ENCODE measurements at places on chromosomes 6 and 20. TPM values are rescaled to one million over a fixed set of nuclear protein-coding genes. Genes with fewer than 3 reads are reported as not detected.
A peak's percentile ranks its signal among the peaks of the same experiment; 100 is the strongest.

DNA sequence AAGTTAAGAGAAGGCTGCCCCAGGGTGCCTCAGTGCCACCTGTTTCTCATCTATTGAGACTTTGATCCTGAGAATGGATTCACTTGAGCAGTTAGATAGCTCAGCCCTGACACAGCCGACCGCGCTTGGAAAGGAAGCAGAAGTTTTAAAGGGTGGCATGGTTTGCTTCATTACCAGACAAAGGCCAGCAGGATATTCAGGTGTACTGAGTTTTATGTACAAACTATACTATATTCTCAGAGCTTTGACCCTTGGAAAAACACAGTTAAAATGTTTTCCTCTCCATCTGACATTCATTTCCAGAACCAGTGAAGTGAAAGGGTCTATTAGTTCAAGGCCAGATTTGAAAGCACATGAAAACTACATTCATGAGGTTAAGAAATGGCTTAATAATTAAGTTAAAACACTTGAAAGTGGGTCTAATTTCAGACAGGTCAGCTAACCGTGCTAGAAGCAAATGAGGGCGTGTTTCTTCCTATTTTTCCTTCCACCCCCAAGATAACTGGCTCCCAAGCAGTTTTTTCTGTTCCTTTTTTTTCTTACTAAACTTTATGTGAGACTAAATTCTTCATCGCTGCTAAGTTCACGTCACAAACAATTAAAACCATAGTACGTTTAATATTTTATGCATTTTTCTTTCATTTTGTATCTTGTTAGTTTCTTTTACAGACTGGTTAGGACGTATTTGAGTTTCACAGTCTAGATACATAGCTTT is 385.3 kb upstream of the SOX4 start:
- H3K27me3 ChIP-seq, result no peaks in the 10 kb centered on the region
- H3K4me3 ChIP-seq, result no peak overlapping the region
- H3K27ac ChIP-seq, result no peak overlapping the region

GRCh38 chr6:12886961-12887775 is 170.6 kb downstream of the PHACTR1 start:
- no peaks in the 10 kb centered on the region for H3K4me1 ChIP-seq
- H3K27me3 ChIP-seq, result no peaks in the 10 kb centered on the region
- H3K36me3 ChIP-seq, result no peaks in the 10 kb centered on the region
- no peak overlapping the region for H3K4me3 ChIP-seq
- no peak overlapping the region for H3K27ac ChIP-seq
- no peak for DNase-seq

- no peak for DNase-seq
- no peaks in the 10 kb centered on the region for H3K4me1 ChIP-seq
- peak overlapping the region; percentile 99 for H3K4me3 ChIP-seq
- H3K36me3 ChIP-seq, result no peaks in the 10 kb centered on the region
Observed at GRCh38 chr20:3470208-3470626, 601 bp upstream of the ATRN start.

- H3K4me1 ChIP-seq, result no peaks in the 10 kb centered on the region
- H3K27ac ChIP-seq, result no peak overlapping the region
- H3K4me3 ChIP-seq, result no peak overlapping the region
- DNase-seq, result no peak
- H3K27me3 ChIP-seq, result no peaks in the 10 kb centered on the region
- no peaks in the 10 kb centered on the region for H3K36me3 ChIP-seq
Observed at GRCh38 chr6:11076540-11076939, 17.1 kb upstream of the SMIM13 start.

- H3K27me3 ChIP-seq, result no peaks in the 10 kb centered on the region
- H3K27ac ChIP-seq, result no peak overlapping the region
- no peaks in the 10 kb centered on the region for H3K36me3 ChIP-seq
- DNase-seq, result no peak
- H3K4me3 ChIP-seq, result no peak overlapping the region
- H3K4me1 ChIP-seq, result no peaks in the 10 kb centered on the region
Observed at GRCh38 chr20:8043687-8044282, 24.2 kb upstream of the TMX4 start.

- no peak for DNase-seq
- H3K27me3 ChIP-seq, result no peaks in the 10 kb centered on the region
- no peaks in the 10 kb centered on the region for H3K4me1 ChIP-seq
- no peak overlapping the region for H3K27ac ChIP-seq
- H3K4me3 ChIP-seq, result no peak overlapping the region
Observed at GRCh38 chr6:45200510-45200909, 127.6 kb upstream of the RUNX2 start.

- H3K36me3 ChIP-seq, result no peaks in the 10 kb centered on the region
- no peaks in the 10 kb centered on the region for H3K27me3 ChIP-seq
- no peak overlapping the region for H3K27ac ChIP-seq
Observed at GRCh38 chr6:35402136-35402855, 49.8 kb upstream of the FANCE start.

GRCh38 chr6:44489910-44490604 is 102.6 kb downstream of the CDC5L start:
- no peak overlapping the region for H3K4me3 ChIP-seq
- H3K4me1 ChIP-seq, result no peaks in the 10 kb centered on the region
- peak overlapping the region; percentile 40 for H3K27ac ChIP-seq
- no peaks in the 10 kb centered on the region for H3K27me3 ChIP-seq
- H3K36me3 ChIP-seq, result no peaks in the 10 kb centered on the region

- H3K27ac ChIP-seq, result no peak overlapping the region
- H3K27me3 ChIP-seq, result no peaks in the 10 kb centered on the region
- H3K36me3 ChIP-seq, result peaks cover 90% of the 10 kb centered on the region
- DNase-seq, result peak; percentile 80
- H3K4me1 ChIP-seq, result peaks cover 7% of the 10 kb centered on the region
Observed at GRCh38 chr20:35008411-35009342, 53.0 kb downstream of the MYH7B start.

DNA sequence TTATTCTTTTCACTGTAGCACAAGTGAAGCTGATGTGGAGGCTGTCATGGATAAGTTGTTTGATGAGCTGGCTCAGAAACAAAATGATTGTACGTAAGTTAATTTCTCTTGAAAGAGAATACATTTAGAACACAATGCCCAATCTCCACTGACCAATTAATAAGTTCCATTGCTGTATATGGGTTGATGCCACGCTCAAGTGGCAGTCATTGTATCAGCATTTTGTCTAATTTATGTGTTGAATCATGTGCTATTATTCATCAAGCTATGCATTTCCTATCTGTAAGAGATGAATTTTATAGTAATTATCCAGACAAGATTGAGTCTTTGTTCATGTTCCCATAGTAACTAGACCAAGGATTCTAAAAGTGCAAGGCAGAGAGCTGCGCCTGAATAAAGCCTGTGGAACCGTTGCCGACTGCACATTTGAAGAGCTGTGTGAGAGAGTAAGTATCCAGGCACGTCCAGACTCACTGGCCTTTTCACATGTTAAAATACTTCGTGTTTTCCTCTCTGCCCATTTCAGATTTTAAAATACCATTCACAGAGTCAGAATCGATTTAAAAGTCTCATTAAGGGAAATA is 83.8 kb upstream of the FOXO3 start:
- no peak for DNase-seq
- H3K27ac ChIP-seq, result no peak overlapping the region
- no peaks in the 10 kb centered on the region for H3K4me1 ChIP-seq
- no peaks in the 10 kb centered on the region for H3K27me3 ChIP-seq

GRCh38 chr6:73388433-73388799 is 6.2 kb upstream of the DDX43 start:
- H3K27me3 ChIP-seq, result no peaks in the 10 kb centered on the region
- peak overlapping the region; percentile 31 for H3K4me3 ChIP-seq
- no peak for DNase-seq

- H3K27ac ChIP-seq, result no peak overlapping the region
- no peak overlapping the region for H3K4me3 ChIP-seq
- DNase-seq, result no peak
- no peaks in the 10 kb centered on the region for H3K27me3 ChIP-seq
- H3K36me3 ChIP-seq, result no peaks in the 10 kb centered on the region
Observed at GRCh38 chr6:49668083-49668511, 31.5 kb upstream of the RHAG start.

DNA sequence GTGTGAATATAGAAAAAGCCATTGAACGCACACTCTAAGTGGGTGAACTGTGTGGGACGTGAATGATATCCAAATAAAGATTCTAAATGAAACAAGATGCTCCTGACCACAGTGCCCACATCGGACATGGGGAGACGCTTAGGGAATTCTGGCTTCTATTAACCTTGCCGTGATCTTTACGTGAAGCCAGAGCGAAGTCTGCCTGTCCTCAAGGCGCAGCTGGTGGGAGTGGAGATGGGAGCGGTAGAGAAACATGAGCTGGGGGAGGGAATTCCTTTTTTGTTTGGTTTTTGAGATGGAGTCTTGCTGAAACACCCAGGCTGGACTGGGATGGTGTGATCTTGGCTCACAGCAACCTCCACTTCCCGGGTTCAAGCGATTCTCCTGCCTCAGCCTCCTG is 46.0 kb downstream of the VSTM2L start:
- H3K27me3 ChIP-seq, result no peaks in the 10 kb centered on the region
- no peaks in the 10 kb centered on the region for H3K36me3 ChIP-seq
- peak; percentile 30 for DNase-seq
- H3K4me3 ChIP-seq, result no peak overlapping the region

DNA sequence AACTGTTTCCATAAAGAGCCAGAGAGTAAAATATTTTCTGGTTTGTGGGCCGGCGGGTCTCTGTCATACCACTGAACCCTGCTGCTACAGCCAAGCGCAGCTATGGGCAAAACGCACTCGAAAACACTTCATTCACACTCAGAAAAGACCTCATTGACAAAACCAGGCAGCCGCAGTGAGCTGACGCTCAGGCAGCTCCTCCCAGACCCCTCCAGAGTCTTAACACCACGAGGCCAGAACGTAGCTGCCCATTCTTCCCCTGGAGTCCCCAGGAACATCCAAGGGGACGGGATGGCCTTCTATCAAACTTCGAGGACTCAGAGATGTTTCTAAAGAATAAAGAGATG is 35.6 kb upstream of the ZBP1 start:
- H3K27me3 ChIP-seq, result no peaks in the 10 kb centered on the region
- no peak overlapping the region for H3K4me3 ChIP-seq
- DNase-seq, result no peak
- peaks cover 47% of the 10 kb centered on the region for H3K36me3 ChIP-seq
- H3K4me1 ChIP-seq, result no peaks in the 10 kb centered on the region

- no peak for DNase-seq
- H3K27me3 ChIP-seq, result no peaks in the 10 kb centered on the region
- H3K4me3 ChIP-seq, result peak overlapping the region; percentile 71
- peak overlapping the region; percentile 83 for H3K27ac ChIP-seq
- H3K36me3 ChIP-seq, result peaks cover 25% of the 10 kb centered on the region
Observed at GRCh38 chr6:170583756-170584180, 669 bp downstream of the PDCD2 start.

GRCh38 chr6:120965814-120966213 is 368.5 kb downstream of the TBC1D32 start:
- H3K4me1 ChIP-seq, result no peaks in the 10 kb centered on the region
- no peaks in the 10 kb centered on the region for H3K27me3 ChIP-seq
- no peak overlapping the region for H3K4me3 ChIP-seq
- no peak for DNase-seq
- H3K27ac ChIP-seq, result no peak overlapping the region

GRCh38 chr20:50004229-50004628 is 21.4 kb downstream of the SNAI1 start:
- no peaks in the 10 kb centered on the region for H3K36me3 ChIP-seq
- no peak overlapping the region for H3K27ac ChIP-seq
- no peaks in the 10 kb centered on the region for H3K27me3 ChIP-seq

- H3K4me1 ChIP-seq, result no peaks in the 10 kb centered on the region
- no peak for DNase-seq
- no peak overlapping the region for H3K4me3 ChIP-seq
- H3K27me3 ChIP-seq, result no peaks in the 10 kb centered on the region
- H3K36me3 ChIP-seq, result peaks cover 3% of the 10 kb centered on the region
Observed at GRCh38 chr20:21141825-21142224, 15.9 kb downstream of the KIZ start.

GRCh38 chr20:63626424-63627128 is at the start of gene GMEB2:
Gene GMEB2, minus strand, starts transcription at chr20:63627101. Its CDS starts 7,704 bp downstream, at chr20:63619397.
- peak within 1 kb of the TSS; percentile 98 for H3K27ac ChIP-seq
- no peaks in the 10 kb centered on the region for H3K36me3 ChIP-seq
- no peaks in the 10 kb centered on the region for H3K27me3 ChIP-seq
- no peaks in the 10 kb centered on the region for H3K4me1 ChIP-seq

GRCh38 chr6:44976677-44977641 is 351.2 kb upstream of the RUNX2 start:
- no peak overlapping the region for H3K27ac ChIP-seq
- H3K27me3 ChIP-seq, result no peaks in the 10 kb centered on the region
- H3K4me3 ChIP-seq, result no peak overlapping the region
- no peaks in the 10 kb centered on the region for H3K36me3 ChIP-seq
- DNase-seq, result no peak

- H3K4me3 ChIP-seq, result no peak overlapping the region
- peaks cover 69% of the 10 kb centered on the region for H3K4me1 ChIP-seq
- no peaks in the 10 kb centered on the region for H3K27me3 ChIP-seq
- H3K36me3 ChIP-seq, result no peaks in the 10 kb centered on the region
Observed at GRCh38 chr20:38167851-38168760, 3.0 kb upstream of the TGM2 start.

- no peak overlapping the region for H3K27ac ChIP-seq
- H3K4me1 ChIP-seq, result no peaks in the 10 kb centered on the region
- H3K36me3 ChIP-seq, result peaks cover 63% of the 10 kb centered on the region
Observed at GRCh38 chr6:32167761-32168262, 3.4 kb downstream of the EGFL8 start.

Gene LY6G5C
- total RNA-seq, result 1.2 TPM

Gene HLA-DRA
- total RNA-seq, result 57.5 TPM

Gene AMD1
- total RNA-seq, result 81.5 TPM

Gene NFATC2
- 8.6 TPM for total RNA-seq

Gene PIGU
- total RNA-seq, result 17.7 TPM

Gene HLA-DPB1
- total RNA-seq, result 22.0 TPM

Gene CAP2
- 59.9 TPM for total RNA-seq

Gene OTOR
- total RNA-seq, result not detected

Gene KIF25
- not detected for total RNA-seq

Gene FOXC1
- total RNA-seq, result 13.5 TPM

Gene HRH3
- not detected for total RNA-seq

Gene PPP1R14C
- 85.4 TPM for total RNA-seq

Gene NAPB
- total RNA-seq, result 4.8 TPM

Data from right atrium auricular region (tissue), 2 donors.